ENCODE measurements at places on chromosomes 1 and 21.

GRCh38 chr1:180081474-180081873, 73.2 kb upstream of the QSOX1 start:
- no peak for DNase-seq

- DNase-seq: no peak
Observed at GRCh38 chr1:22539510-22540118, 23.7 kb upstream of the EPHA8 start.

DNA sequence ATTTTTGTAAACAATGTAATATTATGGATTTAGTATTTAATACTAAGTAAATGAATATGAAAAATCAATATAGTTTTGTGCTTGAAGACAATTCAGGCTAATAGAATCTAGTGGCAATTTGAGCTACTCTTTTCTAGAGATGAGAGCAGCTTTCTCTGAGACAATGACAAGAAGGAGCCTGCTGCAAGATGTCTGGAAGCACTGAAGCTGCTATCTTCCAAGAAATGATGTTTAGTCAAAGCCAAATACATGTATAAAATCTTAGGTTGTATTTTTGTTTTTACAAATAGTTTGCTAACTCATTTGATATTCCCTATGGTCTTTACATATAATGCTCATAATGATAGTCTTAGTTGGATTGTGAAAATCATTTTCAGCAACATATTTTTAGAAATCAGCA, 103.9 kb upstream of the COL24A1 start:
- no peak for DNase-seq

DNA sequence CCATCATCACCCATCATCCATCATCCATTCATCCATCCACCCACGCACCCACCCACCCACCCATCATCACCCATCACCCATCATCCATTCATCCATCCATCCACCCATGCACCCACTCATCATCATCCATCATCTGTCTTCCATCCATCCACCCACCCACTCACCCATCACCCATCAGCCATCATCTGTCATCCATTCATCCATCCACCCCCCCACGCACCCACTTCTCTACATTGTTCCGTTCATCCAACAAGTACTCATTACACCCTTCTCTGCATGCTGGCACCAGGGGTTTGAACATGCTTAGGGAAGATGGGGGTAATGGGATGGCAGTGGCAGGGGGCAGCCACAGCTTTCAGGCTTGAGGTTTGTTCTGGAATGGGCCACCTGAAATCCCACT, 82.1 kb downstream of the ADARB1 start:
- no peak for DNase-seq

- peak; percentile 76 for DNase-seq
Observed at GRCh38 chr1:30378991-30379581, 344.3 kb downstream of the MATN1 start.
